ENCODE measurements at places on chromosomes 11 and 22.

GRCh38 chr11:629237-629583 lies 2.2 kb upstream of the SCT start:
- no peak for DNase-seq

DNA sequence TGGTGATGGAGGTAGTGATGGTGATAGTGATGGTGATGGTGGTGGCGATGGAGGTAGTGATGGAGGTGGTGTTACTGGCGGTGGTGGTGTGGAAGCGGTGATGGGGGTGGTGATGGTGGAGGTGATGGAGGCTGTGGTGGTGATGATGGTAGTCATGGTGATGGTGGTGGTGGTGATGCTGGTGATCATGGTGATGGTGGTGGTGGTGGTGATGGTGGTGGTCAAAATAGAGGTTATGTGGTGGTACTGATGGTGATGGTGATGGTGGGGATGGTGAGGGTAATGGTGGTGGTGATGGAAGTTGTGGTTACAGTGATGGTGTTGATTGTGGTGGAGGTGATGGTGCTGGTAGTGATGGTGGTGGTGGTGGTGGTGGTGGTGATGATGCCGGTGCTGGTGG lies 199.2 kb downstream of the IGLL1 start:
- DNase-seq: no peak

DNA sequence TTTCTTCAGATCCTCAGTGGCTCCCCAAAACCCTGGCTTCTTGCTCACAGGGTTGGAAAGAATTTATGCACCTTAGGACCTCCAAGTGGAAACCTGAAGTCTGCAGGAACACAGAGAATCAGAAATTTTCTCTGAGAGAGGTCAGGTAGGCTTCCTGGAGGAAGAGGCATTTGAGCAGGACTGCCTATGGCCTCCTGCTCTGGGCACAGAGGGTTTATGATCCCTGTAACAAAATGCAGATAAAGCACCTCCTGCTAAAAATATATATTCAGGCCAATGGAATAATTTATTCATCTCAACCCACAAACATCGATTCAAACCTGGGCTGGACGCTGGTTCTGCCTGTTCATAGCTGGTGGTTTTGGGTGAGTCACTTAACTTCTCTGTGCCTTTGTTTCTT lies 68.1 kb upstream of the FGF3 start:
- DNase-seq: no peak

DNA sequence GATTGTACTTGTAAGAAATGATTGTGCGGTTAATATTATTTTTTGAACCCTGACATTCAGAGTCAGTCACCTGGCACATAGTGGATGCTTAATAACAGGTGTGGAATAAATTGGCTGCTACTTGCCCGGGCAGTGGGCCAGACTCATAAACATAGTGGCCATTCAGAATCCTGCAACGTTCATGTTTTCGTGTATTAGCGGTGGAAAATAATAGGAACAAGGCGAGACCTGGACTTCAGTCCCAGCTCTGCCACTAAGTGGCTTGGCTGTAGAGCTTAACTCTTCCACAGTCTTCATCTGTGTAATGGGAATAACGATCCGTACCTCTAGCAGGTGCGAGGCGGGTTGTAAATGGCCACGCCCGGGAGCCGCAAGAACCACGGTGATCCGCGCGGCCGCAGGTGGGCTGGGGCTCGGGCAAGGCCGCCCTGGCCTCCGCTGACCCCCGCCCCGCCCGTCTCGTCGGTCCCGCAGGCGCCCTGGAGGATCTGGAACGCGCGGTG lies 761 bp upstream of the TMEM25 start:
- DNase-seq: no peak

DNA sequence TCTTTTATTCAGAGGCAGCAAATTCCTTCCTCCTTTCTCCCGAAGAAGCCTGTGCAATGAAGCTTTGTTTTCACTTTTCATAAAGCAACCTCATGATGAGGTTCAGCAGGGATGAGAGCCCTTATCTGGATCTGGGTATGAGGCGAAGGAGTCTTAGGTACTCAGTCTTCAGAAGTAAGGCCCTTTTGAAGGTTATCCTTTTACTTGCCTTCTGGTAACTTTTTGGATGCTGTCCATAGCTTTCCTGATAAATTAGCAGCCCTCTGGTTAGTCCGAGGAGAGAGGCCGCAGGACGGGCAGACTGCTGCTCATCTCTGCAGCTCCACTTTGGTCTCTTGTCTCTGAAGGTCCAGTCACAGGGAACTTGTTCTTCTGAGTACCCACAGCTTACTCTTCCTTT lies 1.1 kb downstream of the TRIM22 start:
- DNase-seq: no peak

DNA sequence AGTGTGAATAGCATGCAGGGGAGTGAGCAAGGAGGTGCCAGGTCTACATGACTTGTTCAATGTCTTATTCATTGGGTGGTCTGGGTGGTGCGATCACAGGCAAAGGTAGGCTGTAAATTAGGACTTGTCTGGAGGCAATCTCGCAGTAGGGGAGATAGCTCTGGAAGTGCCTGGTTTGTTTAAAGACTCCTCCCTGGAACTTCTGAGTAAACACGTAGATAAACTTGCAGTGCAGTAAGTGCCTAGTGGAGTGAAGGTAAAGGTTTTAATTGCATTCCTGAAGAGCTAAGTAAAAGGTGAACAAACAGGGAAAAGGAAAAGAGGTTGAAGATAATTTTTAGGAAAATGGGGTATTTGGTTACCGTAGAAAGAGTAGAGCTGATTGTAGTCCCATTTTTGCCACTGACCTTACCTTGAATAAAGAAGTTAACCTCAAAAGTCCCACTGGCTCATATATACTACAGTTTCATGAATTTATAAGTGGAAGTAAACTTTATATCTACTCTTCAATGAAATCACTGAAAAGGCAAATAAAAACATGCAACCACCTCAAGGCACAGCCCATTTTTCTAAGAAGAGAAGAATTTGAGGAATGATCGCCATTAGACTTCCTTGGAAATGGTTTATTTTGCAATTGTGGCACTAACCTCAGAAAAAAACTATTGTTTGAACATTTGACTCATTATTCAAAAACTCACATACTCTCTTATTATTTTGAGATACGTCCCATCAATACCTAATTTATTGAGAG lies 44.3 kb downstream of the AASDHPPT start:
- no peak for DNase-seq

- no peak for DNase-seq
Measured at GRCh38 chr11:27938011-27938410, 169.9 kb downstream of the KIF18A start.
